ENCODE measurements at places on chromosomes 1 and 21. TPM values are rescaled to one million over a fixed set of nuclear protein-coding genes. Genes with fewer than 3 reads are reported as not detected.

The KANK4 gene
- 14.5 TPM for total RNA-seq

GRCh38 chr1:113031171-113031933, 41.6 kb upstream of the LRIG2 start:
- DNase-seq, result no peak
- no peak overlapping the region for H3K27ac ChIP-seq
- no peaks in the 10 kb centered on the region for H3K27me3 ChIP-seq
- no peaks in the 10 kb centered on the region for H3K36me3 ChIP-seq

DNA sequence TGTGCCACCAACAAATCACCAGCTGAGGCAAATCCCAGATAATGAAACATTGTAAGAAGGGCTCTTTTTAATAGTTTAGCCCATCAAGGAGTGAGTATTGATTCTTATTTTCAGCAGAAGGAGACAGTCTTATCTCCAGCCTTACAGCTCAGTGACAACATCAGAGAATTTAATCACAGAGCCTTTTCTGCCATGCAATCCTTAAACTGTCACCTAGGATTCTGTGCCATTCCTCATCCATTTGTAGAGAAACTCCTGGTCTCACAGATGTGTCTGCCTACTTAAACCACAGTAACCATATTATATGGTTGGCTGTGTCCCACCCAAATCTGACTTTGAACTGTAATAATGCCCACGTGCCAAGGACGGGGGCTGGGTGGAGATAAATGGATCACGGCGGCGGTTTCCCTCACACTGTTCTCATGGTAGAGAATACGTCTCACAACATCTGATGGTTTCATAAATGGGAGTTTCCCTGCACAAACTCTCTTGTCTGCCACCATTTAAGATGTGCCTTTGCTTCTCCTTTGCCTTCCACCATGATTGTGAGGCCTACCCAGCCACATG, 217.7 kb downstream of the RERE start:
- H3K4me3 ChIP-seq, result no peak overlapping the region
- no peak for DNase-seq
- no peaks in the 10 kb centered on the region for H3K27me3 ChIP-seq
- H3K36me3 ChIP-seq, result no peaks in the 10 kb centered on the region
- H3K27ac ChIP-seq, result peak overlapping the region; percentile 85

DNA sequence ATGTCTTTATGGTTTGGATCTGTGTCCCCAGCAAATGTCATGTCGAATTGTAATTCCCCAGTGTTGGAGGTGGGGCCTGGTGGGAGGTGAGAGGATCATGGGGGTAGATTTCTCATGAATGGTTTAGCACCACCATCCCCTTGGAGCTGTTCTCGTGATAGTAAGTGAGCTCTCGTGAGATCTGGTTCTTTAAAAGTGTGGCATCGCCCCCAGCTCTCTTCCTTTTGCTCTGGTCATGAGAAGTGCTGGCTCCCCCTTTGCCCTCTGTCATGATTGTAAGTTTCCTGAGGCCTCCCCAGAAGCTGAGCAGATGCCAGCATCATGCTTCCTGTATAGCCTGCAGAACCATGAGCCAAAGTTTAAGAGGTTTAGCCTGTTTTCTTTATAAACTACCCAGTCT, 11.2 kb upstream of the KCNE2 start:
- no peak overlapping the region for H3K27ac ChIP-seq
- no peaks in the 10 kb centered on the region for H3K36me3 ChIP-seq
- H3K4me1 ChIP-seq, result no peaks in the 10 kb centered on the region
- no peak overlapping the region for H3K4me3 ChIP-seq
- no peak for DNase-seq

- no peaks in the 10 kb centered on the region for H3K27me3 ChIP-seq
- H3K27ac ChIP-seq, result no peak overlapping the region
- no peaks in the 10 kb centered on the region for H3K4me1 ChIP-seq
- no peaks in the 10 kb centered on the region for H3K36me3 ChIP-seq
- H3K4me3 ChIP-seq, result no peak overlapping the region
Measured at GRCh38 chr1:77018761-77019160, 151.5 kb downstream of the ST6GALNAC5 start.

- H3K4me3 ChIP-seq, result no peak overlapping the region
- no peaks in the 10 kb centered on the region for H3K4me1 ChIP-seq
- no peaks in the 10 kb centered on the region for H3K36me3 ChIP-seq
- H3K27ac ChIP-seq, result no peak overlapping the region
- no peak for DNase-seq
Measured at GRCh38 chr1:55070293-55071164, 31.2 kb downstream of the PCSK9 start.

The CD48 gene
- 10.0 TPM for total RNA-seq

GRCh38 chr1:3187415-3188149, 118.6 kb downstream of the PRDM16 start:
- H3K4me1 ChIP-seq, result no peaks in the 10 kb centered on the region
- H3K36me3 ChIP-seq, result no peaks in the 10 kb centered on the region
- H3K27ac ChIP-seq, result peak overlapping the region; percentile 52
- H3K27me3 ChIP-seq, result no peaks in the 10 kb centered on the region
- no peak for DNase-seq

- H3K4me3 ChIP-seq, result no peak overlapping the region
- H3K36me3 ChIP-seq, result no peaks in the 10 kb centered on the region
- H3K27ac ChIP-seq, result no peak overlapping the region
- H3K4me1 ChIP-seq, result no peaks in the 10 kb centered on the region
Measured at GRCh38 chr1:110874324-110875215, 1.6 kb downstream of the CD53 start.

DNA sequence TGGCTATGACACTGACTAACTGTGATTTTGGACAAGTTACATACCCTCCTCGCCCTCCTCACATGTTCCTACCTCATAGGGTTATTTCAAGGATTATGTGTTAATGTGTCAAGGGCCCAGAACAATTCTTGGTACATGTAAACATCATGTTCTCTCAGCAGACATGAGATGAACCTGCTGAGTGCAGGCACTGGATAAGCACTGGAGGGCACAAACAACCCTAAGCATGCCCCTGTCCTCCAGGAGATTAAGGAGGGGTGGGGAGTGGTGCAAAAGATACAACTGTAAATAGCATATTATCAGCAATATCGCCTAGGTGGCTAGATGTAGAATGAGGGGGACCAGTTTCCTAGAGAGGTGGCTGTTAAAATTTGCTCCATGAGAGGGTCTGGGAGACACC, 17.7 kb upstream of the RGS16 start:
- no peaks in the 10 kb centered on the region for H3K4me1 ChIP-seq
- no peaks in the 10 kb centered on the region for H3K27me3 ChIP-seq
- H3K4me3 ChIP-seq, result no peak overlapping the region

The OR2L3 gene
- total RNA-seq, result 0.15 TPM

DNA sequence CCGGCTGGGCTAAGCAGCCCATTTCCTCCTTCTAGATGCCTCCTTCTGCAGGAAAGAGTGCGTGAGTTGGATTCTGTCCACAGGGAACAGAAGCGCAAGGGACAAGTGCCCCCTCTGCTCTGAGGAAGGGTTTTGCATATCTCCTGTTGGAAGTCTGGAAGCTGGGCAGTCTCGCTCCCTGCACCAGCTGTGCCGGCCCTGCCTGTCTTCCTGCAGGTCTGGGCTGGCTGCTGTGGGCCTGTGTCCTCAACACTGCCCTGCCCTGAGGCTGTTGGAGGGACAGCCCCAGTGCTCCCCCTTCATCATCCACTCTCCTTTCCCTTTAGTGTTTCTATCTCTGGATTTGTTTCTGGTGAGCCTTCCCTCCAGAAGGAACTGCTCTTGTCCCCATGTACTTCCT, 21.8 kb downstream of the ADARB1 start:
- no peaks in the 10 kb centered on the region for H3K36me3 ChIP-seq
- no peak overlapping the region for H3K4me3 ChIP-seq
- no peak for DNase-seq
- H3K4me1 ChIP-seq, result peaks cover 7% of the 10 kb centered on the region
- H3K27me3 ChIP-seq, result no peaks in the 10 kb centered on the region

- H3K36me3 ChIP-seq, result no peaks in the 10 kb centered on the region
- no peaks in the 10 kb centered on the region for H3K4me1 ChIP-seq
- no peak overlapping the region for H3K27ac ChIP-seq
- no peak overlapping the region for H3K4me3 ChIP-seq
- no peaks in the 10 kb centered on the region for H3K27me3 ChIP-seq
- no peak for DNase-seq
Measured at GRCh38 chr1:17081439-17081838, 27.6 kb upstream of the SDHB start.

The NPPA gene
- total RNA-seq, result not detected

The NTMT2 gene
- not detected for total RNA-seq

The POGZ gene
- 34.3 TPM for total RNA-seq

The ZNF683 gene
- not detected for total RNA-seq

The TMPRSS3 gene
- 4.4 TPM for total RNA-seq

GRCh38 chr1:54294887-54295286, 94.9 kb downstream of the MRPL37 start:
- no peaks in the 10 kb centered on the region for H3K36me3 ChIP-seq
- H3K4me3 ChIP-seq, result no peak overlapping the region
- H3K4me1 ChIP-seq, result peaks cover 12% of the 10 kb centered on the region

GRCh38 chr1:162565460-162565859, 3.9 kb downstream of the UAP1 start:
- H3K27ac ChIP-seq, result no peak overlapping the region
- no peaks in the 10 kb centered on the region for H3K27me3 ChIP-seq
- H3K4me3 ChIP-seq, result no peak overlapping the region
- DNase-seq, result no peak
- H3K4me1 ChIP-seq, result no peaks in the 10 kb centered on the region

GRCh38 chr1:3708791-3709190, 43.5 kb upstream of the CCDC27 start:
- peaks cover 10% of the 10 kb centered on the region for H3K27me3 ChIP-seq
- H3K4me3 ChIP-seq, result no peak overlapping the region
- no peaks in the 10 kb centered on the region for H3K36me3 ChIP-seq
- no peak for DNase-seq
- no peak overlapping the region for H3K27ac ChIP-seq

The EPHB2 gene
- total RNA-seq, result 3.3 TPM

DNA sequence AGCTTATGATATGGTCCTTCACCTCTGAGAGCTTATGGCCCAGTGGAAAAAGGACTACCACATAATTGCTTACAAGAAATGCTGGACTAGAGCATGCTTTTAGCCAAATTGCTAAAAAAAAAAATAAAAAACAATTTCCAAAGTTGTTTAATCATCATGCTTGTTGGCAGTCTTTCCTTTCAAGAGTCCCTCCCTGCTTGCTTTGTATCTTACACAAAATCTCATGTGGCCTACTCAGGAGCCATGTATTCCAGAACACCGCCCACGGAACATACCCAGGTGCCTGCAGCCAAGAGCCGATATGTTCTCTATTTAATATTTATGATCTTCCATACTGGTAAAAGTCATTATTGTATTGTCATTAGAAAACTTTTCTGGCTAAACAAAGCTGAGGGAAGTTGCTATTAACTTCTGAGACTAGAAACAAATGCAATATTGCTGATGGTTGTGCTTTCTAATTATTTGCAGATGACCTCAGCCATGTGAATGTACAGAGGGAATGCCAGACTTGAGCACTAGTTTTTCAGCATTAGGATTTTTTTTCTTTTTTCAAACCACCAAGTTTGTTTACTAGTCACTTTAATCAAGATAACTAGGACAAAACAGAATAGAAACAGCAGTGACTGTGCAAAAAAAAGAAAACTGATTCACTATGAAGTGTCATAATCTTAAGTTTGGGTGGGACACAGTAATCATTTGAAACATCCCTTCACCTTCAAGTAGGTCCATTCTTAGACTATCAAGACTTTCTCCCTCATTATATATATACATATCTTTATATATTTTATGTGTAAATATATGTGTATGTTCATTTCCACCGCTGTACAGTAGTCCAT, 129.3 kb upstream of the GORAB start:
- no peak for DNase-seq
- no peaks in the 10 kb centered on the region for H3K4me1 ChIP-seq
- no peak overlapping the region for H3K4me3 ChIP-seq

The PLA2G4A gene
- 8.7 TPM for total RNA-seq

GRCh38 chr1:55951291-55951690, 628.1 kb downstream of the PLPP3 start:
- no peaks in the 10 kb centered on the region for H3K36me3 ChIP-seq
- H3K27ac ChIP-seq, result no peak overlapping the region
- no peaks in the 10 kb centered on the region for H3K27me3 ChIP-seq
- no peak overlapping the region for H3K4me3 ChIP-seq
- no peaks in the 10 kb centered on the region for H3K4me1 ChIP-seq

GRCh38 chr1:180247061-180247460, 17.0 kb downstream of the LHX4 start:
- no peaks in the 10 kb centered on the region for H3K27me3 ChIP-seq
- H3K4me3 ChIP-seq, result no peak overlapping the region
- H3K36me3 ChIP-seq, result no peaks in the 10 kb centered on the region
- DNase-seq, result no peak
- no peaks in the 10 kb centered on the region for H3K4me1 ChIP-seq
- no peak overlapping the region for H3K27ac ChIP-seq

DNA sequence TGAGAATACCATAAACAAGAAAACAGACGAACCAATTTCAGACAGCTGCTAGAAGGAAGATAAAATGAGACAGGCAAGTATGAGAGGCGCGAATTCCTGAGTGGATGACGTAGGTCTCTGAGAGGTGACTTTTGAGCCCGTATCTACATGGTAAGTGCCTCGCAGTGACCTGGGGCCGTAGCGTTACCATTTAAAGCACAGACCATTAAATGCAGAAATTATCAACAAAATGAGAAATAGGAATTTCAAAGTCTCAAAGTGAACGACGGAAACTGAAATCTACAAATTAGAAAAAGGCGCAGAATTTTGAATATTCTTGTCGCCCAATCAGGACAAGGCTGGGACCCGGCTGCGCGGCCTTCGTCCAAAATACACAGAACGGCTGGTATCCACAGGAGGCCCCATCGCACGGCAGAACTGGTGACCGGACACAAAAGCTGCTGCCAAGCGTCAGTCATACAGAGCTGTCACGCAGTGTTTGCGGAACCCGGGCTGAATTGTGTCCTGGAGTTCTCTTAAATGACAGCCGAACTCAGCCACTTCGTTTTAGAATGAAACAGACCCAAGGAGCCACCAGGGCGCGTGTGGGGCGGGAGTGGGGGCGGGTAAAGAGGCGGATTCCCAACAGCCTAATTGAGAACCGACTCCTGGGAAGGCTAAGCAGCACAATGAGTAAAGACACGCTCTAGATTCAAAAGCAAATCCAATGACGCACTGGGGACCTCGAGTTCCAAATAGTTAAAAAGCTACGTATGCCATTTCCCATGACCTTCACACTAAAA, 13.8 kb upstream of the BOLA1 start:
- no peaks in the 10 kb centered on the region for H3K27me3 ChIP-seq
- no peaks in the 10 kb centered on the region for H3K4me1 ChIP-seq
- H3K36me3 ChIP-seq, result no peaks in the 10 kb centered on the region
- peak overlapping the region; percentile 66 for H3K4me3 ChIP-seq
- peak overlapping the region; percentile 99 for H3K27ac ChIP-seq

GRCh38 chr1:158185770-158186169, 5.1 kb downstream of the CD1D start:
- H3K27ac ChIP-seq, result no peak overlapping the region
- H3K36me3 ChIP-seq, result no peaks in the 10 kb centered on the region
- H3K4me3 ChIP-seq, result no peak overlapping the region
- no peaks in the 10 kb centered on the region for H3K4me1 ChIP-seq
- no peak for DNase-seq

- peaks cover 3% of the 10 kb centered on the region for H3K4me1 ChIP-seq
- H3K27me3 ChIP-seq, result no peaks in the 10 kb centered on the region
- peak overlapping the region; percentile 100 for H3K27ac ChIP-seq
- peak overlapping the region; percentile 46 for H3K4me3 ChIP-seq
- no peaks in the 10 kb centered on the region for H3K36me3 ChIP-seq
- no peak for DNase-seq
Measured at GRCh38 chr1:231420299-231420958, 1.7 kb downstream of the EGLN1 start.
